ENCODE measurements at places on chromosomes 3 and 15. TPM values are rescaled to one million over a fixed set of nuclear protein-coding genes. Genes with fewer than 3 reads are reported as not detected.

GRCh38 chr3:39927479-39927878, 118.1 kb downstream of the MYRIP start:
- DNase-seq, result no peak

DNA sequence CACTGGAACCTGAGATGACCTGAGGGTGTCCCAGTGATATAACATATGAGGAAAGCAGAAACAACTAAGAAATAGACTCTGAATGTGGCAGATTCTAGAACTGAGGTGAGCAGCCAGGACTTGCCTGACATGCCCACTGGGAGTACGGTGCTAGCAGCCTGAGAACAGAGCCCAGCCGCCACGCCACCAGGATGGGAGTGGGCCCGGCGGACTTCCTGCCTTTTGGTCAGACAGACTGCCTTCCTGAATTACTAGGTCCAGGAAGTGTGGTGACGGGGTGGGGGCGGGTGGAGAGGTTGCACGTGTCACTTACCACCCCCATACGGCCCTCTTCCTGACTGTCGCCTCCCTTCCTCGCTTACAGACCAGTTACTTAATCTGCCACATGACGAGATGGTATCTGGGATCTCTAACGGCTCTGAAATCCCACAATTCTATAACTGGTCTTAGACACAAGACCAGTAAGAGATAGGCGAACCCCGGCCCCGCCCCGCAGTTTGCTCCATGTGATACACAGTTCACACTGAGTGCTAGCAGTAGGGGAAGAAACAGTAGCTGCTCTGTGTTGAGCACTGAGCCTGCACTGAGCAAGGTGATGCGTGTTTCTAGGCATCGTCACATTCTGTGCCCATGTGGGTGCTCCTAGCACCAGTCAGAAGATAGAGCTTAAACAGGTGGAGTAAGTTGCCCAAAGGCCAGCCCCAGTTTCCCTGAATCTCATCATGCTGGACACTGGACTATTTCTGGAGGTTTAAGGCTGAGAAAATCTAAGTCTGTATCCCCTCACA, 95.7 kb downstream of the CPN2 start:
- DNase-seq, result no peak

- DNase-seq, result no peak
Measured at GRCh38 chr15:72369964-72370363, 5.8 kb downstream of the HEXA start.

DNA sequence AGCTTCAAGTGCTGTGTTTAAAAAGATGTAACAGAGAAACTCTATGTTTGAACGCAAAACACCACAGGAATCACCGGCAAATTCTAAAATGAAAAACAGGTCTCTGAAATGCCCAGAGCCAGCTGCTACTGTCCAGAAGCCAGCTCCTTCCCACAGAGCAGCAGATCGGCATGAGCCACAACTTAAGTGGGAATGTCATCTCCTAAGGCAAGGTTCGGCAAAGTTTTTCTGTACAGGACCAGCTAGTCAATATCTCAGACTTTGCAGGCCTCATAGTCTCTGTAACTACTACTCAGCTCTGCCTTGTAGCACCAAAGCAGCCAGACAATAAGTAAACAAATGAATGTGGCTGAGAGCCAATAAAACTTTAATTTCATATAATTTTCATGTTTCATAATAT, 4.9 kb downstream of the PLOD2 start:
- DNase-seq, result no peak

The JMJD7 gene
- 14.8 TPM for total RNA-seq

The CCR9 gene
- total RNA-seq, result not detected

DNA sequence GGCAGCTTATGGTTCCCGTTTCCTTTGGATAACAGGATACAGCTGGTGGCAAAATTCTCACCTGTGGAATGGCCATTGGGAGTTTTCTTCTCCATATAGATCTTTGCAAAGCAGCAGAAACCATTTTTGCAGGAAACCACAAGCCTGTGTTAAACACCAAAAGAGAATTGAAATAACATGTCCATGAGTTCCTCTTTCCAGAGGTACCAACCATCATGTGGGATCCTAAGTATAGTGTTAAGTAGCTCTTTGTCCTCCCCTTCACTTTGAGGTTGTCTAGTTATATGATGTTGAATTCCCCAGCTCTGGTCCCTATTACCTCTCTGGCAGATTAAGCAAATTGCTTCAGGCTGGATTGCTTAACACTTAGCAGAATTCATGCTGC, 94.9 kb downstream of the AKAP13 start:
- no peak for DNase-seq

- DNase-seq, result no peak
Measured at GRCh38 chr3:64027658-64028057, 4.4 kb upstream of the PSMD6 start.

DNA sequence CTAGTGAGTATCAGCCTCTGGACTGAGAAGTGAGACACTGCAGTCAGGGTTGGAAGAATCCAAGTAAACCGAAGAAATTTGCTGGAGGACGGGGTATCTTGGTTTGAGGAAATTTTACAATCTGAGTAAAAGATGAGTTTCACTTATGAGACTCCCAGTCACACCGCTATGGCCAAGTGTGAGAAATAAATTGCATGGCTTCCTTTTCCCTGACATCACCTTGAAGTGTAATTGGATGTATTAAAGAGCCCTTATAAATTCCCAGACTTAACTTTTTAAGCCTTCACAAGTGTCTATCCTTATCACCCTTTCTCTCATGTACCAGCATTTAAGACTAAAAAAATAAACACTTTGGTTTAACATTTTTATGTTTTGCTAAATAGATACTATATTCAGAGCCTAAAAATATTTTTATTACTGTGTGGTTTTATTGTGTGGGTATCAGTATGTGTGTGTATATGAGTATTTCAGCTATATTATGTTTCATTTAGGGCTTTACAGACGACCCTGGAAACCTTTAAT, 23.8 kb downstream of the USP3 start:
- no peak for DNase-seq

DNA sequence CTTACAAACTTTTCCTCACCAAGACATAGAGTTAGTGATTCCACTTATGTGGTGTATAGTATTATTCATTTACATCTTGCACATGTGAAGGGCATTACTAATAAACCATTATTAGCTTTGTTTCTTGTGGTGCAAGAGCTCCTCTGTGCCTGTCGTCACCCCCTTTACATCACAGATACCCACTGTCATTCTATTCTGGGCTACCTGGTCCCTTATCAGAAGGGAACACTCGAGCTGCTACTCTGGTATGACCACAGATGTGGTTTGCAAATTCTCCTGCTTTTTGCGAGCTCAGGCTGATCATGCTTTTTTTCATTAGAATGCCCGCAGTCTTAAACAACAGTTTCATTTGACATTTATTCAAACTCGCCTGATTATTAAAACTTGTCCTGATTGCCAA, 13.9 kb upstream of the SENP2 start:
- DNase-seq, result no peak

The BCHE gene
- total RNA-seq, result 1.7 TPM

GRCh38 chr3:44284949-44285348, 43.3 kb downstream of the TOPAZ1 start:
- no peak for DNase-seq

The ANKRD63 gene
- 1.2 TPM for total RNA-seq

The PAK6 gene
- 8.7 TPM for total RNA-seq

DNA sequence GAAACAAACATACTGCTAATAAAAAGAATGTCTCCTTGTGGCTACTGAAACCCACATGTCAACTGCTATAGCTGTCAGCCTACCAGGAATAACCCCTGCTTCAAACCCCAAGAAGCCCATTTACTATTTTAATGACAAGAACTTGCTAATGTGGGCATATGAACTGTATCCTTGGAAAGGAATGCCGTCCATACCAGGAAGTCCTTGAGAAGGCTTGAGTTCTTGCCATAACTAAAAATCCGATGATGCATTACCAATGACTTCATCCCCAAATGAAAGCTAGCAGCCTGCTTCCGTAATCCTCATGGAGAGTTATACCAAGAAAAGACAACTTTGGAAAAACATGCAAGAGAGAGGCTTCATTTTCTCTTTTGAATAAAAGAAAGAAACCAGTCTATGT, 34.8 kb downstream of the MINDY4B start:
- no peak for DNase-seq

- no peak for DNase-seq
Measured at GRCh38 chr3:56192001-56192400, 276.3 kb downstream of the ERC2 start.

DNA sequence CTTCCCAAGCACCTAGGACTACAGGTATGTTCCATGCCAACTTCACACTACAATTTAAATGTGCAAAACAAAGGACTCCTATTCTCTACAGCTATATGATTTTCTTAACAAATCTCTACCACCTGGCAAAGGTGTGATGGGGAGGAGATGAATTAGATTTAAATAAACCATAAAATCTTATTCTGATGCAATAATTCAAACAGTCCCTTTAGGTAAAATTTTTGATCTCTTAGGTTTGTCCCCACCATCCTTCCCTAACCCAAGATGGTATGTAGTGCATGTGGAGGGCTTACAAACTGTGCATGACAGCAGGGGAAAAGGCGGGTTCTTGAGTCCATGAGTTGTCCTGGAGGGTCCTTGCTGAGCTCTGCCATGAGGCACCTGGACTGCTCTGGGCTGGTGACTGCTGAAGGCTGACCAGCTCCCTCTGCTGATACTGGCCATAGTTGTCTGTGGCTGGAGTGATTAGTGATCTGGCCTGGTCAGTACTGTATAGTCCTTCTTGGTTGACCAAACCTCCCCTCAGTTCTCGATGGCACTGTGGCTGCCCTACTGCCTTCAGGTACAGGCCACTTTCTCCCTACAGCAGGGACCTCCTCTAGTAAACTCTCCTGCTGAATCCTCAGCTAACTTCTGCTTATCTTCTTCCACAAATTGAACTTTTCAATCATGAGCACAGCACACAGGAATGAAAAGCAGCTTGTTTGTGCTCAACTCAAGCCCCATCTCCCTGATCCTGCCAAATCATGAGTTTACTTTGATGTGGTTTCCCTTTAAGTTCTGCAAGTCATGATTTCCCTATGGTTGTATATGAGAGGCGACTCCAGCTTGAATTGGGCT, 30.1 kb downstream of the CFAP161 start:
- no peak for DNase-seq

DNA sequence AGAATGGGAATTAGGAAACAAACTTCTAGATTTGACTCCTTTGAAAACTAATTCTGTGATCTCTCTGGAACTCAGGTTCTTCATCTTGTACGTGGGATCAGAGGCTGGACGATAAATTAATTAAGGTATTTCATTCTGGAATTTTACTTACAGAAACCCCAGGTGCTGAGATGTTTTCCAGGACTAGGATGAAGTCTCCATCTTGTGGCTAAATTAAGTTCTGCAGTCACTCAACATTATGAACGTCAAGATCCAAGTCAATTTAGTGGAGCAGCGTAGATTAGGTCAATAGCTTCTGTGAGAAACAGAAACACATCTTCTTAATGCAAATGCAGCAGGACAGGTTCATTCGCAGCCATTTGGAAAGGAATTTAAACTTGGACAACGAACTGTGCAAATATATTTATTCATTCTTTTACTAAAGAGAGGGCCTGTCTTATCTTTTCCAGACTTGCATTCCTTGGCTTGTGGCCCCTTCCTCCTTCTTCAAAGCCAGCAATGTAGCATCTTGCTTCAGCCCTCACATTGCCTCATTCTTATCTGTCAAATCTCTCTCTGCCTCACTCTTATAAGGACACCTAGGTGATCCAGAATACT, 26.7 kb upstream of the TMC3 start:
- no peak for DNase-seq

The TMEM40 gene
- total RNA-seq, result not detected

GRCh38 chr3:122101646-122102045, 46.5 kb downstream of the CD86 start:
- DNase-seq, result no peak

DNA sequence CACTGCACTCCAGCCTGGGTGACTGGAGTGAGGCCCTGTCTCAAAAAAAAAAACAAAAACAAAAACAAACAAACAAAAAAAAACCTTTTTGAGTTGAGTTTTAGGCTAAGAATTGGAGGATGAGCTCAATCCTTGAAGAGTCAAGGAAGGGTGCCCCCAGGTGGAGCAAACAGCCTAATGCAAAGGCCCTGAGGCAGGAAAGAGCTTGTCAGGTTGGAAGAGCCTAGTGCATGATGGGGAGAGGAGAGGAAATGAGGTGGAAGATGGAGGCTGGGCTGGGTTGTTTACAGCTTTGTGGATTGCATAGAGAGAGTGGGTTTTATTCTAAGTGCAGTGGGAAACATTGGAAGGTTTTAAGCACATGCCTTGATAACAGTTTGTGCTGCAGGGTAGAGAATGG, 2.1 kb upstream of the SNX22 start:
- DNase-seq, result no peak

DNA sequence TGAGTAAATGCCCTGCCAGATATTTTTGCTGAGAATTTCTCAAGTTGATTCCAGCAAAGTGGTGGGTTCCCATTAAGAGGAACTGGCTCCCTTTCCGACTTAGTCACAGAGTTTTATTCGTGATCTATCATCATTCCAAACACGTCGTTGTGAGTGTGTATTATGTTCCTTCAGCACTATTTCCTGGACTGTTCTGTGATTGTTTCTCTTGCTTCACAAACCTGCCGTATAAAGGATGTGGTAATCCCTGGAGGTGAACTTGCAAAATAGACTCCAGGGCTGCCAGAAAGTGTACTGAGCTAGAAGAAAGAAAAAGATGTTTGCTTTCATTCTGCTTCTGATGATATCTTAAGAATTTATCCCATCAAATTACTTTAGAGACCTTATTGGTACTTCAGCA, 14.5 kb upstream of the CAPN3 start:
- DNase-seq, result no peak

The UACA gene
- total RNA-seq, result 44.8 TPM

DNA sequence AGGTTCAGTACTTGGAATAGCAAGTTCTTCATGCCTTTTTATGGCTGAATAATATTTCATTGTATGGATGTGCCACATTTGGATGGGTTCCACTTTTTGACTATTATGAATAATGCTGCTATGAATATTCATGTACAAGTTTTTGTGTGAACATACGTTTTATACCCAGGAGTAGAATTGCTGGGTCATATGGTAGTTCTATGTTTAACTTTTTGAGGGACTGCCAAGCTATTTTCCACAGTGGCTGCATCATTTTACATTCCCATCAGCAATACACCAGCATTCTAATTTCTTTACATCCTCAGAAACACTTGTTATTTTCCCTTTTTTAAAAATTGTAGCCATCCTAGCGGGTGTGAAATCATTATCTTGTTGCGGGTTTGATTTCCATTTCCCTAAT, 76.0 kb upstream of the PRR20G start:
- no peak for DNase-seq

- DNase-seq, result no peak
Measured at GRCh38 chr3:325495-325894, 128.9 kb downstream of the CHL1 start.

GRCh38 chr15:33293713-33294334, 16.9 kb upstream of the RYR3 start:
- DNase-seq, result no peak

The POTEB gene
- not detected for total RNA-seq

- DNase-seq, result no peak
Measured at GRCh38 chr15:63764804-63765311, 68.9 kb downstream of the HERC1 start.

The PIGX gene
- 16.6 TPM for total RNA-seq

Data from WTC11 (cell line).